ENCODE measurements at places on chromosomes 5 and 9. TPM values are rescaled to one million over a fixed set of nuclear protein-coding genes. Genes with fewer than 3 reads are reported as not detected.

GRCh38 chr9:82449986-82450385 is 461.4 kb downstream of the SPATA31D1 start:
- no peak for DNase-seq

The SOX30 gene
- not detected for total RNA-seq

DNA sequence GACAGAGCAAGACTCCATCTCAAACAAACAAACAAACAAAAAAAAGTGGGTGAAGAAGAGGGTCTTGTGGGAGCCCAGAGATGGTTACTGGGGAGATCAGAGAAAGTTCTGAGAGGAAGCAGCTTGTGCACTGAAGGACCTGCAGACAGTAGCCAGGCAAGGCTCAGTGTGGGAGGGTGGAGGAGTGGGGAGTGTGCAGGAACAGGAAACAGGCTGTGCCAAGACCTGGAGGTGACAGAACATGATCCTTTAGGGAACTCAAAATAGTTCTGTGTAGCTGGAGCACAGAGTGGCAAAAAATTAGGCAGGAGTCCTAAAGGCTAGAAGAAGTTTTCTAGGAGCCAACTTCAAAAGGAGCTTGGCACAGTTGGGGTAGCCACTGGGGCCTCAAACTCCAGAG is 19.2 kb upstream of the NANS start:
- no peak for DNase-seq

The TRPM3 gene
- 1.6 TPM for total RNA-seq

DNA sequence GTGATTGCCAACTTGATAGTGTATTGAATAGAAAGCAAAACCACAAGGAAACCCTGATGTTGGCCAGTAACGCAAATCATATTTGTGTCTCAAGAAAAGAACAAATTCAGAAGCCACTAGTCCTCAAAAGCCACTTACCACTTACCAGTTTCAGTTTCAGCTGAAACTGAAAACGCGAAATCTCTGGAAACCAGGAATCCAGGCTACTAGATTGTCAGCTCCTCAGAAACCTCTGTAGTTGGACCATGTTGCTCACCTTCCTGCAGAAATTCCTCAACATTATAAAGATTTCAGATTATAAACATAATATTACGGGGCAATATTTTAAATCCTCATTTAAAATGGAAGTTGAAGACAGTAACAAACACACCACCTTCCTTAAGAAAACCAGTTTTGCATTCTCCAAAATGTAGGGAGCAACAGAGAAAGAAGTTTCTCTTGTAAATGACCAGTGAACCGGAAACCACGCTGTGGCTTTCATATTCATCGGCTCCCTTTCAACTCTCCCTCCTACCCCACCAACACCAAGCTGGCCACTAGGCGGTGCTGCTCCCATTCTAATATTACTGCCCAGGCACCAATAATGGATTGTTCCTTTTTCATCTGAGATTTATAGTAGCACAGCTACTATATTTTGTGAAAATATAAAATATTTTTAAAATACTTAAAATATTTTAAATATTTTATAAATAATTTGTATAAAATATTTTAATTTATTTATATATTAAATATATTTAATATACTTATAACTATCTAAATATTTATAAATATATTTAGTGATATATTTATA is 8.7 kb upstream of the TMED7 start:
- peak; percentile 81 for DNase-seq

GRCh38 chr5:6861667-6862066 is 148.4 kb downstream of the TENT4A start:
- DNase-seq = no peak

The NXNL2 gene
- total RNA-seq = 1.8 TPM

DNA sequence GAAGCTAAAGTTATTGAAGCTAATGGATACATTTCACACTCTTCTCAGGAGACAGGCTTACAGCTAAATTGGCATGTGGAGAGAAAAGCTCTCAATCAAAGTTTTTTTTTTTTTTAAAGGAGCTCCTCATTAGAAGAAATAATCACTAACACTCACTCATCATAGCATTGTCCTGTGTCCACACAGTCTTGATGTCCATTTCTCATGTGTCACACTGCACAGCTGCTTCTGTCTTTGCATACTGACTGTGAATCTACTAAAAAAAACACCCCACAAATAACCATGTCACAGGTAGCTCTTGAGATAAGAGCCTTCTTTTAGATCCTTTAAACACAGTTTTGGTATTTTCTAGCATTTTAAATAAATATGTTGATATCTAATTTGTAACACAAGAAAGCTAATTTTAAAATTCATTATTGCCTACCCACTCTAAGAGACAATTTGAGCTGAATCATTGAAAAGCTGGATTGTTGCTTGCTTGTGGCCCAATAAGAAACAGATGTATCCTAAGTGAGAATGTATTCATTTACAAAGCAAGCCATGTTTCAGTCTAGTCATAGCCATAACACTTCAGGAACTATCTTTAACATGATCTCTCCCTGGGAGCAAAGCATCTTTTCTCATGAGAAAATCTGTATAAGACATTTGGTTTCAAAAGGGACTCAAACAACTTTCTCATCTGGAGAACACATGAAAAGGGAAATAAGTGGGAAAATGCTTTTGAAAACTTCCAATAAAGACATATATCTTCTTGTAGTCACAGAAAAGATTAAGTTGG is 48.1 kb upstream of the PCSK1 start:
- DNase-seq = no peak

GRCh38 chr9:132488626-132489025 is 78.6 kb downstream of the CFAP77 start:
- DNase-seq = no peak

DNA sequence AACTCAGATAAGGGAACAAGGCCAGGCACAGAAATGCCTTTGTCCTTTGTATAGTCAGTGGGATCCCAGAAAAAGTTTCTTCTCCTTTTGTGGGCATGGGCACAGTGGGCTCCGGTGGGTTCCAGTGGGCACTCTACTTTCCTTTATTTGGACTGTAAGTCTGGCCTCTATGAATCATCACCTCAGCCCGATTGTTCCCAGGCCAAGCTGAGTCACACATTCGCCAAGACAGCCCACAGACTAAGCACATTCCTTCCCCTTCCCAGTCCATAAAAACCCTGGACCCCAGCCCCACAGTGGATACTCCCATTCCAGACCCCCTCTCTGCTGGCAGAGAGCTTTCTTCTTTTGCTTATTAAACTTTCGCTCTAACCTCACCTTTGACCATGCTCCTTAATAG is 165.0 kb downstream of the FBXL17 start:
- no peak for DNase-seq

GRCh38 chr5:96079075-96079474 is 117.4 kb upstream of the ELL2 start:
- DNase-seq = no peak

DNA sequence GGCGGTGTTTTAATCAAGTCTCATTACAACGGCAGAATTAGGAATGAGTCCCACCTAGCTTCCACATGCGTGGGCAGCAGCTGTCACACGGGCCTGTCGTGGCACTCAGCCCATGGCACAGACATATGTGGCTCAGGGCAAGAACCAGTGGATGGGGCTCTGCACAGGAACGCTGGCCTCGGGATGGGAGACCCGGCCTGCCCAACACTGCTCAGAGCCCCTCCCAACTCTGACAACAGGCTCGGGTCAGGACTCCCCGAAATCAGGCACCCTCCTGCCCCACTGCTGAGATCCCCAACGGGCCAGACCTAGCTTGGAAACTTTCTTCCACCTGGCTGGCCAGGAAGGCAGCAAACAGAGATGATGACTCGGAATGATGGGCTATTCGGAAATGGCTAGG is 4.9 kb upstream of the SURF6 start:
- no peak for DNase-seq

GRCh38 chr9:129206905-129207304 is 28.8 kb upstream of the IER5L start:
- no peak for DNase-seq

The GZMA gene
- total RNA-seq = not detected

GRCh38 chr5:16902846-16903245 is 33.2 kb downstream of the MYO10 start:
- DNase-seq = no peak

DNA sequence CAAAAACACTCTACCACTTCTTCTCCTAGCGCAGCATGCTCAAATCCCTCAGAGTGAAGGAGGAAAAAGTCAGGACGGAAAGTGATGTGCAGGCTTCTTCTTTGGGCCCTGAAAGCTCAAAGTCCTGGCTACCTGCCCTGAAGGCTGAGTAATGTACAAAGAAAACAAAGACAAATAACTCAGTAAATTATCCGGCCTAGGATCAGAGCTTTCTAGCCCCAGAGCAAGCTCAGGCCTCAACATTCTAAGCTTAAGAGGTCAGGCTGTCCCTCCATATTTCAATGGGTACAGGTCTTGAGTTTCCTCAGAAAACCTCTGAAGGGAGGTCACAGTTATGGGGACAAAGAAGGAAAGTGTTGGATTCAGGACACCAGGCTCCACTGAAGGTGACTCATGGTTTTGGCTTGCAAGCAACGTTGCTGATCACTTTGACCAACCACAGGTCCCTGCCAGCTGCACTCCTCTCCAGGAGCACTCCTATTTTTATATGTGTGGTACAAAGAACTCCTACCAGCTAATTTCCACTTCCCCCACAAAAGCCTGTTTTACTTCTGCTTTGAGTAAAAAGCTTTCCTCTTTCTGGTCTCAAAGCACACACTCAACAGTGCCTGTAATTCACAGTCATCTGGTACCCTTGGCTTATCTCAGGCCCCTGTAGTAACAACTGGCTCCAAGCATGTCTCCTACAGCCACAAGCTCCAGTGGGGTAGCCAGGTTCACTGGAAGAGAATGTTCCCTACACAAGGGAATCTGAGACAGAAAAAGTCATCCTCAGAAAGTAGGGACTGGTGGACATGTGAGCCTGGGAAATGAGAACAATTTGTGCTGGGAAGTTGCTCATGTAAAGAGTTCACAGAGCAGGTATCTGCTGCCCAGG is 115.7 kb downstream of the UGCG start:
- no peak for DNase-seq

- DNase-seq = peak; percentile 75
Measured at GRCh38 chr5:116573702-116574366, 789 bp downstream of the SEMA6A start.

DNA sequence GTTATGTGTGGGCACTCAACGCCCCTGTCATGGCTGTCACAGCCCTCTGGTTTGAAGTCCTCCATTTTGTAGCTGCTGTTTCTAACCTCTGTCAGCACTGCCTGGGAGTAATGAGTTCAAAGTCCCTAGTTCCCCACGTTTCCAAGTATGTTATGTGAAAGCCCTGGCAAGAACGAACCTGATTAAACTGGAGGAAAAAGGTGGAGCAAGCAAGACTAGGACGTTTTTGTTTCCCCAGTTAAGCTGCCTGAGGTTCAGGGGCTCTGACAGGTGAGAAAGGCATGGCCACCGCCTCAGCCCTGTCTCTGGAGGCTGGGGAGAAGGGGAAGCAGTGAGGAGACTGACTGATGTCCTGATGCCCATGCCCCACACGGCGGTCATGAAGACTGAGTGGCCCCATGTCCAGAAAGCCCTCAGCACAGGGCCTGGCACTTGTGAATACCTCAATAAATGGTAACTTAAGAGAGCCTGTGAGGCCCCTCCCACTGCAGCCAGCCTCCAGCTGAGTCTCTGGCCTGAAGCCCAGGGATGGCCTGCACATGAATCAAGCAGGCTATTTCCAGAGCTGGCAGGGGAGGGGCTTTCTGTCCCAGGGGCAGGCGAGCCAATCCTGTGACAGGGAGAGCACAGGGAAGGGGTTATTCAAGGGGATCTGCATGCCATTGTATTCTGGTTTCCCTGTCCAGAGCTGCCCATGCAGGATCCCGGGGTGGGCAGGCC is 61.8 kb downstream of the PFDN1 start:
- peak; percentile 81 for DNase-seq

DNA sequence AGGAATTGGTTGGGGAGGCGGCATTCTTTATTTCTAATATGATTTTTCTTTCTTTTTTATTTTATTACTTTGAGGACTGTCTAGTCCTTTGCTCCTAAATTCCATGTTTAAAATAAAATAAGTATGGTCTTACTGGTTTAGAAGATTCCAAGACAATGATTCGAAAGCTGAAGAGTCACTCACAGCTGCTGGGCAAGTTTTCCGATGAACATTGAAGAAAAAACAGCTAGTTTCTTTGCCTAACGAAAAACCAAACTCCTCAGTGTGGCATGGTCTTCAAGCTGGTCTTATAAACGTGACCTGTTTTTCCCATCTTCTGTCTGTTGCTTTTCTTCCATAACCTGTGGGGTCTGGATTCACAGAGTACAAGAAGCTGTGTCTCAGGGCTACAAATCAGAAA is 25.1 kb downstream of the ZNF474 start:
- DNase-seq = no peak

GRCh38 chr5:89178541-89178940 is 295.6 kb upstream of the MEF2C start:
- DNase-seq = no peak

The SLC36A3 gene
- not detected for total RNA-seq

The FGF18 gene
- 1.7 TPM for total RNA-seq

The NUTM2F gene
- not detected for total RNA-seq

DNA sequence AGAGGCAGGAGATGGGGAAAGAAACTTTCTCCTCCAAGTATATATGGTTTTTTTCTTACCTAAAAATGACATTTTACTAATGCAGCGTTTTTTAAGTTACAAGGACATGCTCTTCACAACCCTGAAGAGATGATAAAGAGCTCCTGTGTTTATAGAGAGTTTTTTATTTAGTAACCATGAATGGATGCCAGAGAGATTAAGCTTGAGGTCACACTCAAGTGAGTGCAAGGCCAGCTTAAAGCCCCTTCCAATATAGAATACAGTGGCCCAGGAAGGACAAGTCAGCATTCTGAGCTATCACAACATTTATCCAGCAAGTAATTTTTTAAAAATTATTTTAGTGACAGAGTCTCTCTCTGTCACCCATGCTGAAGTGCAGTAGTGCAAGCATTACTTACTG is 6.7 kb upstream of the HAVCR2 start:
- no peak for DNase-seq

DNA sequence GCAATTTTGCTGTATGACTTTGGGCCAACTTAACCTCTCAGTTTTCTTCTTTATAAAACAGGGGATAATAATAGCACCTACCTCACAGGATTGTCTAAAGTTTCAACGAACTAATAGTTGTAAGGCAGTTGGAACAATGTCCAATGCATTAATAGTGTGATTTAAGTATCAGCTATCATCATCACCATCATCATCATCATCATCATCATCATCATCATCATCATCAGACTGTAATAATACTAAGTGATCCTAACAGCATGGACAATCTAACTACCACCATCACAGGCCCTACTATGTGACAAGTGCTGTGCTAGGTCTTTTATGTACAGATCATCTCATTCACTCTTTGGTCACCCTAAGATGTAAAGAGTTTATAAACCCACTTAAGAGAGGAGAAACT is 196.0 kb downstream of the MAPKAP1 start:
- no peak for DNase-seq

DNA sequence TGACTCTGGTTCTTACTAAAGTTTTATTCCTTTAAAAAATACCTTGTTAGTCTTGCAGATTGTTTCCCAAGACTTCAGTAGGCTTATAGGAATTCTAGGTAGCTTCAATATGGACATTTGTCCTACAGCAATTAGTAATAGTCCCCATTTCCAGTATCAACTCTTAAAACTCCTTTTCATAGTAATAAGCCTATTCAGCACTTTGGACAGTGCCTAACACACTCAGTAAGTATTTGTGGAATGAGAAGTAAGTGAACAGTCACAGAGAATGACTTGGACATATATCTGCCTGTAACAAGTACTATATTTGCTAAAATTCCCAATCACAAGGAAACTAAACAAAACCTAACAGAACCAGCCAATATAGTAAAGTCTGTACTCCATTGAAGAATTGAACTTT is 1291.8 kb upstream of the DMAC1 start:
- no peak for DNase-seq

Measured in type B pancreatic cell (in vitro differentiated cells).